Left ventricle myocardium inferior (tissue), 1 donor: ENCODE measurements at places on chromosomes 11 and 22. TPM values are rescaled to one million over a fixed set of nuclear protein-coding genes. Genes with fewer than 3 reads are reported as not detected.

DNA sequence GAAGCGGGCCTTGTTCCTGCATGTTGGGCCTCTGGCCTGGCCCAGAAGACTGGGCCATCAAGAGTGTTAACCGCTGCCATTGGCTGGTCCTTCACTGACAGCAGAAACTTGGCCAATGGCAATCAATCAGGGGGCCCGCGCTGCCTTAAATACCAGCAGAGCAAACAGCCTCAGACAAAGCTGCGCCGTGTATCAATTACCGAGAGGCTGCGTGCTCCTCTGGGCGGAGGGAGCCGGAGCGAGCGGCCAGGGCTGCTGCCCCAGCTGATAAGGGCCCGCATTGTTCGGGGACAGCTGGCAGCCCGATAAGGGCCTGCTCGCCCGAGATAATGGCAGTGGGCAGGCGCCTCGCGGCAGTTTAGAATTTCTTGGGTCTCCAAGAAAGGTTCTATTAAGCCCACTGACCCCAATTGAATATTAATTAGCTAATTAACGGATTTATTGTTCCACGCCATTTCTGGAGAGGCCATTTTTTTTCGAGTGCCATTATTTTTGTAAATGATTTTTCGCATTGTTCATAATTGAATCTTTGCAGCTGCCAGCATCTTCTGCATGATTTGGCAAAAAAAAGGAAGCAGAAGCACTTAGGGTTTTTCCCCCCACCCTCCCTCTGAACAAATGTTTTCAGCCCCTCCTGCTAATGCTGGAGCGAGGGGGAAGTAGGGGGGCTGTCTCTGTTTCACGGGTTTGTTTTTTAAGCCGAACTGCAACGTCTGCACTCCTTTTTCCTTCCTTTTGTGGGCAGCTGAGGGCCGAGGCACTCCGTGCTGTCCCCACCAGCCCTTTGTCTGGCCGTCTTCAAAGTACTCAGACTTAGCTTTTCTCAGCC is 37.6 kb upstream of the RIC3 start:
- DNase-seq, result peak; percentile 41

GRCh38 chr11:122803306-122803705 is 35.0 kb upstream of the CRTAM start:
- no peak for DNase-seq

- no peak for DNase-seq
These were observed 40.6 kb downstream of the MUC6 start for GRCh38 chr11:995752-996420.

Gene PAFAH1B2
- total RNA-seq, result 51.5 TPM

Gene C22orf31
- total RNA-seq, result 0.30 TPM

DNA sequence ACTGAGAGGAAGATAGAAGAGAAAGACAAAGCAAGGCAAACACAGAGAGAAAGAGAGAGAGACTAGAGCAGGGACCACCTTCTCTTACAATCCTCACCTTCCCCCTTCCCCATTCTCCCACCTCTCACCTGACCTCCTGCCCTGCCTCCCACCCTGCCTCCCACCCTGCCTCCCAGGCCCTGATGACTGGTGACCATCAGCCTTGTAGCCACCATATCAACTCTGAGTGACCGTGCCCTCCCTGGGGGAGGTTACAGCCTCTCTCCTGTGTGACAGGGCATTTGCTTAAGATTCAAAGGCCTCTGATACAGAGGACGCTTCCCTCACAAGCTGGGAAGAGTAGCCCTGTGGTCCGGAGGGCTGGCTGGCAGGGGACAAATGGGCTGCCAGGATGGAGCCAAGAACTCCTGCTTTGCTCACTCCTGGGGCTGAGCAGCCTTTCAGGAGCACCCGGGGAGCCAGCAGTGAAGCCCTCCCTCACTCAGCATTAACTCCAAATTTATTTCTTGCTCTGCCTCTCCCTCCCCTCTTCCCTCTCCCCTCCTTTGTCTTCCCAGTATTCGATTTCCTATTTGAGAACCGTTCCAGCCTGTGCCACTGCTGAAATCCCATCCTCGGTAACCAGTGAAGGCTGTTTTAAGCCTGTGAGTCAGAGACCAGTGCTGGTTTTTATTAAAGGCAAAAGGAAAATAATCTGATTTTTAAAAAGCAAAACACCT is 125.2 kb upstream of the SYT13 start:
- DNase-seq, result no peak
